ENCODE measurements at places on chromosomes 2 and 18. TPM values are rescaled to one million over a fixed set of nuclear protein-coding genes. Genes with fewer than 3 reads are reported as not detected.

- no peak for DNase-seq
Observed at GRCh38 chr2:240988146-240988545, 10.3 kb upstream of the SNED1 start.

DNA sequence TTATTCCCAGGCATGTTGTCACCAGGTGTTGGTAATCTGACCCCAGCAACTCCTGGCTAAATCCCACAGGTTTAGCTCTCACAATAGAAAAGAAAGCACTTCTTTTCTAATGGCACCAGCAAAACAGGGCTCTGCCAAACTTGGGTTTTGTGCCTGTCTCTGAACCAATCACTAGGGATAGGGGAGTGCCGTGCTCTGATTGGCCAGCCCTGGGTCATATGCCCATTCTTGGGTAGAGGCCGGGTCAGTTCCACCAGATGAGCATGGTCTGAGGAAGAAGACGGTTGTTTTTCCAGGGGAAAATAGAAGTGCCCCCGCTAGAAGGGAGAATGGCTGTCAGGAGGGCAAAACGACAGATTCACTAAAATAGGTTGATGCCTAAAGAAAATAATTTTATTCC is 14.7 kb downstream of the CDK15 start:
- no peak for DNase-seq

Gene DYSF
- 2.4 TPM for total RNA-seq

Gene C18orf54
- total RNA-seq: 6.1 TPM

Gene LPIN2
- 59.0 TPM for total RNA-seq

Gene REG3A
- total RNA-seq: 0.32 TPM

- peak; percentile 53 for DNase-seq
Observed at GRCh38 chr2:137975280-137976271, 11.3 kb downstream of the HNMT start.

DNA sequence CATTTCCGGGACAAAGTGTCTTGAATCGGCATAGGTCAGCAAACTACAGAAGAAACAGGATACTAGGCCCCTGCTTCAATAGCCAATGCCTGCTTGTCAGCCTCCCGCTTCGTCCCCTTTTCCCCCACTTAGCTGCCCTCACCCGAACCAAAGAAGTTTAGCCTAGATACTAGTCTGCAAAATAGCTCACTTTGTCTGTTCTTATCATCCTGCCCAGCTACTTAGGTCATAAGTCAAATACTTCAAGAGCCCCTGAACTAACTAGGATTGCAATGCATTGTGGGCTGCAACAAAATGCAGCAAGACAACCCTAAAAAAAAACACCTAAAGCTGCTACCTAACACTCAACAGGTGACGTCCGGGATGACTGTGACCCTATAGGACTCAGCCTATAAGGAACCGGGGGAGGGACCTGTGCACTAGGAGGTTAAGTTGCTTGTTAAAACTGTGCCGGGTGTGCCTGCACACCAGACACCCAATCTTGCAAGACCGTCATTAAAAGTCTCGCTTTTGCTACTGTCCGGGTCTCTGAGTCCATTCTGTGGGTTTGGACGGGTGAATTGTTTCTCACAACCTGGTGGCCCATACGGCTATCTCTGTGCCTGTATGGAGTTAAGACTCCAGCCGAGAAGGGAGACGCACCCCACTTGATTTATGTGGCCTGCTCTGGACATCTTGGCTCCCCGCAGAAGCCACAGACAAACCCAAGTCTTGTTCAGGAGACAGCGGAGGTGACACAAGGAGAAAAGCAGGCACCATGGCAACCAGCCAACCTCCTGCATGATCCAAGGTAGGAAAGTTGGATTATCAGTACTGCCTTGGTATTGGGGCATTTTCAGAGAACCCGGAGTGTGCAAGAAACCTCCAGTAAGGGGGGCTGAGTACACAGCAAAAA is 105.9 kb downstream of the HIBCH start:
- no peak for DNase-seq

GRCh38 chr2:171411791-171412483 is 21.9 kb downstream of the METTL8 start:
- DNase-seq: no peak

DNA sequence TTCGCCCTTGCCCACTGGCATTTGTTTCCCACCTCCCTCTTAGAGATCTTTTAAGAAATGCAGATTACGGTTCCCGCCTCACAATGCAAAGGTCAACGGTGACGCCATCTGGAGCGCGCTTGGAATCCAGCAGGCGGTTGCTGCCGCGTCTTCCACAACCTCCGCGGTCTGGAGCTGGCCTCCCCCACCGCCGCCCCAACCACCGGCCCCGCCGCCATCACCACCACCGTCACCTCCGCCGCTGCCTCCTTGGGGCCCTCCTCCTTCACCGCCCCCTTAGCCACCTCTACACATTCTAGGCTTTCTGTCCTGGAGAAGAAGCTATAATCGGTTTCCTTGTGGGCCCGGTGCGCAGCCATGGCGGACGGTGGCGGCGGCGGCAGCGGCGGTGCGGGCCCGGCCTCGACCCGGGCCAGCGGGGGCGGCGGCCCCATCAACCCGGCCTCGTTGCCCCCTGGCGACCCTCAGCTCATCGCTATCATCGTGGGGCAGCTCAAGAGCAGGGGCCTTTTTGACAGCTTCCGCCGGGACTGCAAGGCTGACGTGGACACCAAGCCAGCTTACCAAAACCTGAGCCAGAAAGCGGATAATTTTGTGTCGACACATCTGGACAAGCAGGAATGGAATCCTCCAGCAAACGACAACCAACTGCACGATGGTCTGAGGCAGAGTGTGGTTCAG is at the start of gene BOD1L2:
Gene BOD1L2, plus strand, starts transcription at position 132 of the 681 bp plus-strand sequence. Its CDS starts 226 bp downstream, at position 358.
- no peak for DNase-seq

Gene POTEJ
- not detected for total RNA-seq

DNA sequence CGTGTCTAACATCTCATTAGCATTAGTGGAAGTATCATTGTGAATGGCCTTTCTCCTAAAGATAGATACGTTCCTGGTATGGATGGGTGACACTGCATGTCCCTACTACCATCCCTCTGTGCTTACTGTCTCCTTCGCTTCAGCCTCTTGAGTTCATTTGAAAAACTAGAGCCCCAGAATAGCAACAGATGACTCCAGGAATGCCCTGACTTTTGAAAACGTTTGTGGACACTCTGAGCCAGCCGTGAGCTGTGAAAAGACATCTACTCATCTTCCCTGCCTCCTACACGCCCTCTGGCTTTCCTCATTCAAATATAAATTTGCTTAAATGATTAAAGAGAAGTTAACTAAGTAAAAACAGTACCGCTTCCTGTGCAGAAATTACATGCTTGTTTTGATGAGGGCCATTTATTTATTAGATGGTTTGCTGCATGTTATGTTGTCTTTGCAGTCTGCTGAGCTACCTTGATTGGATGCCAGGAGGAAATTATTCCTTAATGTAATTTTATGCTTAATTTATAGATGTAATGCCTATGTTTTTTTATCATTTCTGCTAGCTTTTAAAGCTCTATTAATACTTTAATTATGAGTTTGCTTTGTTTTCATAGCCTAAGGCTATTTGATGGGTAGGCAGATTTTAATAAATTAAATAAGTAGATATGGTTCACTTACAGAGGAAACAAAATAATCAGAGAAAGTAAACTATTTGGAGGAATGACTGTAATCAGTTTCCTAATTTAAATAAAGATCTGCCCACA is 32.1 kb upstream of the MYO3B start:
- no peak for DNase-seq

DNA sequence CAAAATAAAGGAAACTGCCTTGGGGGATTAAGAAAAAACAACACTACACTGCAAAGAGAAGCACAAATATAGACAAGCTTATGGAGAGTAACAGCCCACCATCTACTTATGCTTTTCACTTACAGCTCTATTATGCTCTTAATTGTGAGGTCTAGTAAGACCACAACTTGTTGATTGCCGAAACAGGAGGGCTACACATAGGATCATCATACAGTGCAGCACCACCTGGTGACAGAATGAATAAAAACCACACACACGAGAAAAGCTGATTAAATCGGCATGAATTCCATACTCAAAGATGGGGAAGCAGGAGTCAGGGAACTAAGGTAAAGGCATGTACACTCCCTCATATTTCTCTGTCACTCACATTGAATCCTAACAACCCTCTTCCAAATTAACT is 259.2 kb downstream of the IKZF2 start:
- DNase-seq: no peak

DNA sequence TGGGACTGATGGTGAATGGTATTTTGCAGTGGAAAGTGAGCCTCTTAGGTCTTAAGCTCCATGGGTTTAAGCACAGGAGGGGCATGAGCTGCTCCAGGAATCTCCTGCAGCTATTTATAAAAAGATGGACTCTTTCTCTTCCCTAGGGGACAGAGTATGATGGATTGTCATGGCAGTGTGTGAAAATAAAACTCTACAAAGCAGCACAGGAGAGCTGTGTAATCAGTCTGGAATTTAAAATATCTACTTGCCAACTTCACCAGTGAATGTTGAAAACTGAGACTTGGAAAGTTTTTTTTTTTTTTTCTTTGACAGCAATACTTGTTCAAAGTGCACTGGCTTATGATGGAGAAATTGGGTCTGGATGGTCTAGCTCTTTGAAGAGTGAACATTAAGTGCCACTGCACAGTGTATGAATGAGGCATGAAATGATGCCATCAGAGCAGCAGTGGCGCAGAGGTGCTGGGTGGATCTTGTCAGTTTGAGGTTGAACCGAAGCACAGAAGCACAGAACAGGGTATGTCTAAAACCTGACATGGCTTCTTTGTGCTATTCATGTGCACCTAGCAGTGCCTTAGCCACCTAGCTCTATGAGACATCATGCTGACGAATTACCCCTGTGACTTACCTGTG is 245.4 kb downstream of the PTPRM start:
- DNase-seq: no peak

Gene KCNE4
- 2.1 TPM for total RNA-seq

Gene ONECUT2
- total RNA-seq: 0.49 TPM

DNA sequence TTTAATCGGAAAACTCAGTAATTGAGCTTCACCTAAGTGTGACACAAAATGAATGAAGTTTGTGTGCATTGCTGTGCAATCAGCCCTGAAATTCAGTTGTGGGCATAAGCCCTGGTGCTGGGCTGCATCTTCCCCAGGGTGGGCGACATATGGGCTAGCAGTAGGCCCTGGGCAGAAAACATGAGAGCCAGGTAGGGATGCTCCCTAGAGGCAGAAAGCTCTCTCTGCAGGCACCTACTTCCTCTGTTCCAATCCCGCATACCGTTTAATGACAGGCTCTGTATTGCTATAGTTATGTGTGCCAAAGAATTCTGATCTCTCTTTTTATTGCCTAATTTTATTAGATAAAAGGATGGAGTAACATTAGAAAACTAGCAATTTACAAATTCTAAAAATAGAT is 456.7 kb downstream of the NRXN1 start:
- no peak for DNase-seq

Gene OSR1
- 1.7 TPM for total RNA-seq

DNA sequence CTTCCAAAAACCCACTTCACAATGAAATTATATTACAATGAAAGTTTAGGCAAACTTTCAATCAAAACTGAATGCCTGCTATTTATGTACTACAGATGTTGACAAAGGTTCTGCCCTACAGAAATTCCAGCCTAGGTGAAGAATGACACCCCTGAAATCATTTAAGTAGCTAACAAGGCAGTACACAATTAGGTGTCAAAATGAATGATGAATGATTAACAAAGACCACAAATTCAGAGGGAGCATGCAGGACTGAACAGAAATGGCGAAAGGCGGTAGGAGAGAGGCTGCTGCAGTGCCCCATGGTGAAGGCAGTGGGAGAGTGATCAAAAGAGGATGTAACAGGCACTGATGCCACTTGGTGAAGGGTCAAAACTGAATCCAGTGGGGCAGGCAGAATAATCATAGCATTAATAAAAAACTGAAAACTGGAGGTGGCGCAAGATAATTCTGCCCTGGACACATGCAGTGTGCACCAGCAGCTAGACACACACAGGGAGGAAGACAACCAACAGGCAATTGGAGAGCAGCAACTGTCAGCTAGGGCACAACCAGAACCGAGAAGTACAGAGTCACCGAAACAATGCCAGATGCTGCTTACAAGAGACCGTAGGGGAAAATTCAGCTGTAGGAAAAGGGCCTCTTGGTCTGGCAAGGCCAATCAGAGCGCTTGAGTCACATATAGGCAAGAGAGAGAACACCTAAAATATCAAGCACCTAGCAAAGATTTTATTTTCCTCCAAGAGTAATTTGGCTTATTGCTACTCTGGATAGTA is 4.5 kb downstream of the TMEM131 start:
- DNase-seq: no peak

Gene LRP1B
- 0.19 TPM for total RNA-seq

GRCh38 chr2:151277067-151277466 is 12.4 kb downstream of the NMI start:
- DNase-seq: no peak

DNA sequence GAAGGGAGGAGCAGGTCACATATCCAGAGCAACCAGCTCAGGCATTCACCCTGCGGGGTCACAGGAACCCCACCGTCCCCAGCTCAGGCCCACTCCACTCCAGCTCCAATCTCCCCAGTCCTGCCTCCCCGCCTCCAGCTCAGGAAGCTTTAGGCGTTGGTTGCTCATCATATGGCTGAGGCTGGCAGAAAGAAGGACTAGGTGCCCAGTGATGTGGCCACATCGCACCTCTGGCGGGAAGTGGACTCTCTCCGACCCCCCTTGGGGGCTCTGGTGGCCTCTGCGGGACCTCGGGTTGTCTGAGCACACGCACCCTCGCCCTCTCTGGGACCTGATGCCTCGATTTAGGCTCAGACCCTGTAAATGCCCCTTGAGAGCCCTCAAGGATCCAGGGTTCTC is 187.7 kb downstream of the ZFP36L2 start:
- no peak for DNase-seq

DNA sequence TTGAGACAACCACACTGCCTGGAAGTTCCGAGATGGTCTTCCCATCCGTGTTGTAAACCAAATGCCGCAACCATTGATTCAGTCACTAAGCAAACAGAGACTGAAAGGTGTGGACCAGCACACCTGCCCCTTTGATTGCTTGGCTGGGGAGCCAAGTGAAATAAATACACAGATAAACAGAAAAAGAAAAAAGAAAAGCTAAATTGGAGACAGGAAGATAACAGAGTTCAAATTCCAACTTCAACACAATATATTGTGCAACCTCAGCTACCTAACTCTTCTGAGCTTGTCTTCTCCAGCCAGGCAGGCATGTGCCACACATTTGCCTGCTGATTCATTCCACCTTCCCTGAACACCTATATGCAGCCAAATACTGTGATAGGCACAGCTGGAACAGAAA is 110.9 kb downstream of the PID1 start:
- DNase-seq: peak; percentile 73

- peak; percentile 50 for DNase-seq
Observed at GRCh38 chr2:120758181-120759144, 22.8 kb downstream of the GLI2 start.

Gene RAPGEF4
- total RNA-seq: 1.3 TPM

Gene SETBP1
- 11.8 TPM for total RNA-seq

GRCh38 chr2:160287476-160287875 is 87.4 kb upstream of the ITGB6 start:
- no peak for DNase-seq

GRCh38 chr18:5628512-5629255 is 84.9 kb upstream of the EPB41L3 start:
- DNase-seq: peak; percentile 82

GRCh38 chr18:52822160-52822559 is 482.2 kb downstream of the DCC start:
- no peak for DNase-seq

Gene CIB4
- not detected for total RNA-seq

Gene FKBP7
- 3.9 TPM for total RNA-seq

Data from colonic mucosa (tissue), 4 donors.